Stimulated activated CD8-positive, alpha-beta memory T cell treated with anti-CD3 and anti-CD28 coated beads, Interleukin-15, amount 100 ng/mL, for 24 hours (primary cell): ENCODE measurements at places on chromosomes 4 and X.

DNA sequence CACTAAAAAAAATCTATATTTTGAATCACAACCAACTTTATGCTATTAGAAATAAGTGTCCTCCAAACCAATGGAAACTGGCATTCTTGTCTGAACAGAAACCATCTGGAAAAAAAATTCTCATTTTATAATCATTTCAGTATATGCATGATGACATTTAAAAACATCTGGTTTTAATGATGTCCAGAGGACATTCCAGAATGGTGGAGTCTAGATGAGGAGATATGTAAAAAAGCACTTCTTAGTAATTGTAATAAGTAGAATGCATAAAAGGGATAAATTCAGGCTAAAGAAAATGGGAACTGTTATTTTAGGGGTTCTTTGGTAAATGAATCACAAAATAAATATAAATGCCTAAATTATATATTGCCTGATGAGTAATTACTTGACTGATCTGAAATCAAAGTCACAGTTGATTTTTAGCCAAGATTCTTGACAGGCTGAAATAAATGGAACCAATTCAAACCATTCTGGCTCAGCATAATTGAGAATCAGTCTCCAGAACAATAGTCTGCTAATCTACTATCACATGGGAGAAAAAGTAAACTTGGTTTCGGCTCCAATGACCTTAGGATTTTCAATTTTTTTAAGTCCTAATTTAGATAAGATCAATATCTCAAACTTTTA lies 636.6 kb downstream of the FAT4 start:
- no peak for DNase-seq

DNA sequence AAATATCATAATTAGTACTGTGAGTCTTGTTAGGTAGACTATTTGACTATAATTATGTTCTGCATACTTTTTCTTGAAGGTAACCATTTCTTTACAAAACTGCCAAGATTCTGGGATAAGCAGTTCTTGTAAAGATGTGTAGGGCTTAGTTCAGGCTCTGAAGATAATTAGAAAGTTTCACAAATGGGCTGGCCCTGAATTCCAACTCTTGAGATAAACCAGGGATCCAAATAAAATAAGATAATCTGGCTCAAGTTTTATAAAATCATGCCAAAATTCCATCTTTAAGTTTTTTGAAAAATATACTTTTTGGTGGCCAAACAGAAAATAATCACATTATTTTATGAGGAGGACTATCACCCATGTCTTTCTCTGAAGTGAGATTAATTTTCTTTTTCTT lies 35.5 kb upstream of the GLRB start:
- DNase-seq = no peak

DNA sequence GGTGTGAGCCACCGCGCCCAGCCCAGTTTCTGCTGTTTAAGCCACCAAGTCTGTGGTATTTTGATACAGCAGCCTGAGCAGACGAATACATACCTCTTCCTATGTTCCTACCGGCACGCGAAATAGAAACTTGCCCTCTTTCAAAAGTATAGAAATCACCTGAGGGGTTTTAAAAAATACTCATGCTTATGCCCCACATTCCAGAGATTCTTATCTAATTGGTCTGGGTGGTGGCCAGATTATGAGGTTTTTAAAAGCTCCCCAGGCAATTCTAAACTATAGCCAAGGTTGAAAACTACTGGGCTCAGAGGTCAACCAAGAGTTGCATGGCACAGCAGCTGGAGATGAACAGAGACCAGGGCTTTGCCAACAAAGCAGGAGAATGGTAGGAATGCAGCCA lies 24.9 kb upstream of the HUWE1 start:
- DNase-seq = no peak

- no peak for DNase-seq
Measured at GRCh38 chr4:6767386-6767747, 15.2 kb upstream of the KIAA0232 start.

- DNase-seq = no peak
Measured at GRCh38 chr4:145003675-145004074, 94.3 kb downstream of the ANAPC10 start.

DNA sequence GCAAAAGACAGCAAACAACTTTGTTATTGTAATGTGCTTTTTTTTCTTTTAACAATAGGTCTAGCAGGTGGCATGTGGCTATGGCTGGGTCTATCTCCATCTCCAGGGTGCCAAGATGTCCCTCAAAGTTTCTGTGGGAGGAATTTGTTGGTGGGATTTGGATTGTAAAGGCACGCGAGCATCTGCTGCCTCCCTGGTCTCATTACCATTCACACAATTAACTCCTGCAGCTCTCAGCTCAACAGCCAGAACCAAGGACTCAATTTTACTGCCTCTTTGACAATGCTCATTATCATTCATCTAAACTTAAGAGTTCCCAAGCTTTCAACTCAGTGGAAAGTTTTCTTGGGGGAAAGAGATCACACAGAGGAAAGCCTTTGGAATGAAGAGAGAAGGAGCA lies 10.9 kb upstream of the PCDH18 start:
- no peak for DNase-seq

- no peak for DNase-seq
Measured at GRCh38 chrX:16188687-16189086, 21.4 kb downstream of the MAGEB17 start.
